ENCODE measurements at places on chromosomes 4 and X.

DNA sequence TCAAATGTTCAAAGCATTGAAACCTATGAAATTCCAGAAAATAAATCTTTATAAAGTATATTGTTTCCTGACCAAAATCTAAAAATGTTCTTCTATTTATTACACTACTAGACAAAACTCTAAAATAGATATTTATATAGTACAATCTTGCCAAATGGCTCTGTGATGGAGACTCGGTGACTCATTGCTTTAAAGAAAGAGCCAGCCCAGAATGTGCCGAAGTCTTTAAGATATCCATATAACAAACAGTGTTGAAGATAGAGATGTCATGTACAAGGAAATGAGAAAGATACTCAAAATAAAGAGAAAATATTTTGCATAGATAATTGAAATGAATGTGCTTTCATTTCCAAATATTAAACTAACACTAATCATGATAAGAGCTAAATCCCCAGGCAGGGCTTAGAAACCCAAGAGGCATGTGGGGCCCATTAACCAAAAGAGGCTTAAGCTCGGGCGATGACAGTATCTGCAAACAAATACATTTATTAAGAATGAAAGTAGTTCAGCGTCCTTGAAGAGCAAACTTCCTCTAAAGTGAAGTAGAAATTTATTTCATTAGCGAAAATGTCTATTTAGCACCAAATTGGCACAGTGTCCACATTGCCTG, 102.1 kb upstream of the FAM9B start:
- DNase-seq = no peak

DNA sequence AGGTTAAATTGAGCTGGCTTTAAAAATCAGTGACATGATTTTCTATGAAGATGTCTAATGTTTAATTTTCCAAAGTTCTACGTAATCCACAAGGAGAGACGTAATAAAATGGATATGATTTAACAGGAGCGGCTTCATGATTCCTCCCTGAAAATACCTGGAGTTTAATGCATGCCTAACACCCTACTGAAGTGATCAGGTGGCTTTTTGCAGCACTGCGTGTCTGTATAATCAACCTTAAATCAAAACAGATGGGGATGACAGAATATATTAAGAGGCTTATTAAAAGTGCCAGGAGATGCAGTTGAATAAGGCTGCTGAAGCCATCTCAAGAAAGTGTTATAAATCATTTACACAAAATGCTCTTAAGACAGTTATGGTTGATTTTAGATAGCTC, 112.4 kb upstream of the TLR3 start:
- no peak for DNase-seq

- no peak for DNase-seq
Measured at GRCh38 chr4:70997036-70997435, 3.6 kb downstream of the DCK start.

GRCh38 chr4:176675810-176676209, 116.9 kb downstream of the VEGFC start:
- no peak for DNase-seq

DNA sequence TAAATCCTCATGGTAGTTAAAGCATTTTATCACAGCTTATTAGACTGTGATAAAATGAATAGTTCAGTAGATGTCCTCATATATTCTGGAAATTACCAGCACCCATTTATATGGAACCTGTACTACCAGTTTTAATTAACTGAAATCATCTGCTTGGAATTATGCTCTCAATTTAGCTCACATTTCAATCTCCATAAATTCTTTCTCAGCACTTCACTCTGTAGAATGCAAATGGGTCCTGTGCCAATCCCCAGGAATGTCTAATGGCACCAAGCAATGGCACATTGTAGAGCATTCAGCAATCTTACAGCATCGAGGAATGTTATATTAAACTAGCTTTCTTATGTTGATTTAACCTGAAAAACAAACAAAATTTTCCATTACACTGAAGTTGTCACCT, 355.1 kb downstream of the PDHA2 start:
- DNase-seq = no peak

DNA sequence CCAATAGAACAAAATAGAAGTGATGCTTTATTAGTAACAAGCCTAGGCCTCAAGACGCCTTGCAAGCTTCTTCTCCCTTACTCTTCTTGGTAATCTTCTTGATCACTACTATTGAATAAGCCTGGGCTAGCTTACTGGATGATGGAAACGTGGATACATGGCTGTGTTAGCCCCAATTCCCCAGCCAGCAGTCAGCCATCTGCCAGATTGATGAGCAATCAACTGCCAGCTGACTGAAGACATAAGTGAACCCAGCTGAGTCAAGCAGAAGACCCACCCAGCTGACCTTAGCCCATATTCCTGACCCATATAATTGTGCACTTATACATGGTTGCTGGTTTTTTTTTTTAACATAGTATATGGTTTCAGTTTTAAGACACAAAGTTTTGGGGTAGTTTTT, 130.4 kb downstream of the DHX15 start:
- DNase-seq = no peak

DNA sequence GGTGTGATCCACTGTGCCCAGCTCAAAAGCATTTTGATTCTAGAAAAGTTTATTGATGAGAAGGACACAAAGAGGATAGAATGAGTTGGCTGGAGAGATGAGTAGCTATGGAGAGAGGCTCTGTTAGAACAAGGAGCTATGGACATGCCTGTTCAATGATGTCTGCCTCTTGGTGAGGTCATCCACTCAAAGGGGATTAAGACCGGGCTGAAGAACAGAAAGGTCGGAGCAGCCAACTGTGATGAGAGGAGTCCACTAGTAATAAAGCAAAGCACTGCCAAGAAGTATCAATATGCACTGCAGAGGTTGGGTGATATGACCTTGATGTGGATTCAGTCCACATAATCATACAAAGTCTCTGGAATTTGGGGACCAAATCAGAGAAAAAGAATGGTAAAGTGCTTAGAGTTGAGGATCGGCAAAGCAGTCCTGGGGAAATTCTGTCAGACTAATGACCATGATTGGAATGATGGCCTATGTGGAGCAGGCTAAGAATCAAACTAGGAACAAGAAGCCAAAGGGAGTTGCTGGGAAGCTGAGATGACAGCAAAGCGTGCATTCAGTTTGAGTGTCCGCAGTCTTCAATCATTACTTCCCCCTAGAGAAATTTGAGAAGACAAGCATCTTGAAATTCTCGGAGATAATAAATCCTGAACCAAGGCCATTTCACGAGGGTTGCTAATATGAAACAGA, 55.7 kb upstream of the MMAA start:
- DNase-seq = no peak

DNA sequence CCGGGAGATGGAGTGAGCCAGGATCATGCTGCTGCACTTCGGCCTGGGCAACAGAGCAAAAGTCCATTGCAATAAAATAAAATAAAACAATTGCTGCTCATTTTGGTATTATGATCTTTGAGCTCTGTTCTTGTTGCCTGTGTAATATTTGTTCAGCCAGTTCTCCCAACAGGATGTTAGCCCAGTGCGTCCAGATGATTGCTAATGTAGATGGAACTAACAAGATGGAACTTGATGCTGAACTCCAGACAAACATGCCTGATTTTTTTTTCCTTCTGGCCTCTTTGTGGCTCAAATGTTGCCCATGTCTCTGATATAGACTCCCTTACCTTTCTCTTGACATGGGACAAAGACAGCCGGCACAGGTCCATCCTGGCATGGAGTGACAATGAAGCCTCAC, 15.8 kb downstream of the SSX5 start:
- no peak for DNase-seq

DNA sequence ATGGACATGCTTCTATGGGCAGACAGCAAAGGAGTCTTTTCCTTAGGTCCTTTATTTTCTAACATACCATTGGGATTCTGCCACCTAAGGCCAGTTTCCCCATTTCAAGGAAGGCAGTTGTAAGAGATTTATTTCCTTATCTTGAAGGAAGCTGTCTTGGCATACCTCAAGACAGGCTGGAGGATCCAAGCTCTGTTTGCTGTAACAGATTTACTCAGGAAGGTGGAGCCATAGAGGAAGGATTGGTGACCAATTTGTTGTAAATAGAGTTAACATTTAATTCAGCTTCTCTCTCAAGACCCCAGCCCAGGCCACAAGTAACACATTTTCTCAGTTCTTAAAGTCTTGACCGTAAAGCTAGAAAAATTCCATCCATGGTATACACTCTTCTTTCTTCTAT, 131.6 kb upstream of the TENM3 start:
- no peak for DNase-seq

DNA sequence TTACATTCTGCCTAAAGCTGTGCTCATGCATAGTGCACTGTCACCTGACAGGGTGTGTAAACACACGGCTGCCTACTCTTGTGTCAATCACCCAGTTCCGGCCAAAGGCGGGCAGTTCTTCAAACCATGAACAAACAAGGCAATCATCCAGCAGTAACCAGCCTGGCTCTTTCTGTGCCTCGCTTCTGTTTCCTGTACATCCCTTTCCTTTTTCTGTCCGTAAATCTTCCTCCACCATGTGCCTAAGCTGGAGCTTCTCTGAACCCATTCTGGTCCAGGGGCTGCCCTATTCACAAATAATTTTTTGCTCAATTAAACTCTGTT, 60.8 kb upstream of the CBR4 start:
- DNase-seq = no peak

DNA sequence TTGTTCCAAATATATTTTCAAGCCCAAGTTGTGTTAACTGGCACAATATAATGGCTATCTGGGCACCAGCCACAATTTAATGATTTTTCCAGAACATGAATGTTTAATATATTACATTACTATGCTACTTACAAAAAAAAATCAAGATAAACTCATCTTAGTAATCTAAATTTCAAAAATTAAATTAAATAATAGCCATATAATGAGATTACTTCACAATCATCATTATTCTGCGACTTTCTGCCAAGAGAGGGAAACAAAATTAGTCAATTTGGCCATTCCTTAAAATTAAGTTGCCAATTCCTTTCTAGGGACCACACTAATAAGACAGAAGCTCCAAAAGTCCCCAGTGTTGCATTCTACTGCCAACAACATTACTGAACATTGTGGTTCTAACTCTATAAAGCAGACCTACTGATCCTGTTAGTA, 7.5 kb downstream of the NEK1 start:
- no peak for DNase-seq

GRCh38 chr4:83504996-83505395, 20.1 kb upstream of the ABRAXAS1 start:
- peak; percentile 18 for DNase-seq

- DNase-seq = no peak
Measured at GRCh38 chrX:112846187-112846586, 5.6 kb upstream of the AMOT start.

- no peak for DNase-seq
Measured at GRCh38 chrX:114272096-114272686, 311.7 kb upstream of the HTR2C start.

- peak; percentile 23 for DNase-seq
Measured at GRCh38 chr4:140884431-140885058, 128.4 kb upstream of the TBC1D9 start.

GRCh38 chr4:113978561-113979147, 793 bp downstream of the ARSJ start:
- no peak for DNase-seq

GRCh38 chr4:184342167-184342856, 124.6 kb upstream of the ENPP6 start:
- no peak for DNase-seq

DNA sequence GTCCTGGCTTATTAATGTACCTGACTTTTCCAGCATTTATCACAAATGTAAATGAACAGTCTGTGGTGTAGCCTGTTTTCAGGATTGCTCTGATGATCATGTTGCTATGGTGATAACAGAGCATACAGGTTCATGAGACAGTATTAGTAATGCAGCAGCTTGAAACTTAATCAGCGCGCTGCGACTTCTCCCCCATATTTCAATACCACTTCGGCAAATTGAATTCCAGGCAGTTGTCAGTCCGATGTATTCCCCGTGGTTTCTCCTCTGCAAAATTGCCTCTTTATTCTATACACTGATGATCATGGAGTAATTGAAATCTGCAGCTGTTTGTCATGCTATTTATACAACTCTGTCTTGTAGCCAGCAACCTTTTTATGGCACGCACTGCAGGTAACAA, 239.3 kb downstream of the C4orf33 start:
- DNase-seq = no peak

DNA sequence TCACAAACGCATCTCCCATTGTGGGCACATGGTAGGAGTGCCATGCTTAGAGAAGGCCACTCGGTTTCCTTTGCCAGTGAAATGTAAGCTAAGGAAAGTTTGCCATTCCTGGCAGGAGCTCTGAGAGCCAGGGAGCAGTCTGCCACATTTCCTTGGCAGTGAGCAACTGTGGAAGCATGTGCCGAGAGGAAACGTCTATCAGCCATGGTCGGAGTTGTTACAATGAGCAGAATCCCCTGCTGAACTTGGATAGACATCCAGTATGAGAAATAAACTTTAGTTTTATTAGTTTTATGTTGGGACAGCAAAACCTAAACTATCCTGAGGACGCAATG, 51.1 kb downstream of the ENOPH1 start:
- no peak for DNase-seq

GRCh38 chr4:89829470-89830138, 7.4 kb downstream of the SNCA start:
- DNase-seq = peak; percentile 69

GRCh38 chr4:113147498-113148111, 98.2 kb downstream of the ANK2 start:
- DNase-seq = no peak

DNA sequence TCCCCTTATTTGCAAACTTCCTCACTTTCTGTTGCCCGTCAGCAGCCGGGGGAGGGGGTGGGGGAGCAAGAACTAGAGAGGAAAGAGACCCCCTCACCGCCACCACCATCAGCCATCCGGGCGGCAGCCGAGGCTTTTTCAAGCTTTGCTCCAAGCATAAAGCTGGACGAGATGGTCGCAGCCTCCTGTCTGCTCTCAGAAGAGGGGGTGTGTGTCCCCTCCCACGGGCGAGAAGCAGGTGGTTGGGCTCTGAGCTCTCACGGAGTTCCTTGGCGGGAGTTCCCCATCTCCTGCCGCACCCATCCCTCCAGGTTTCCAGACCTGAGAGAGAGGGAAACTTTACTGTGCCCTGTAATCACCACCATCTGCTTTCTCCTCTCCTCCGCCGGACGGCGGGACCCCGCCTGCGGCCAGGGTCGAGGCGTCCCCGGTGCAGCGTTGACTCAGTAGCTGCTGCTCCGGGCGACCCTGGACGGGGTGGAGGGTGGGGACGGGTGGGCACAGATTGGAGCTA, 4.7 kb upstream of the ARX start:
- no peak for DNase-seq

GRCh38 chr4:57550198-57550597, 440.0 kb upstream of the IGFBP7 start:
- no peak for DNase-seq

DNA sequence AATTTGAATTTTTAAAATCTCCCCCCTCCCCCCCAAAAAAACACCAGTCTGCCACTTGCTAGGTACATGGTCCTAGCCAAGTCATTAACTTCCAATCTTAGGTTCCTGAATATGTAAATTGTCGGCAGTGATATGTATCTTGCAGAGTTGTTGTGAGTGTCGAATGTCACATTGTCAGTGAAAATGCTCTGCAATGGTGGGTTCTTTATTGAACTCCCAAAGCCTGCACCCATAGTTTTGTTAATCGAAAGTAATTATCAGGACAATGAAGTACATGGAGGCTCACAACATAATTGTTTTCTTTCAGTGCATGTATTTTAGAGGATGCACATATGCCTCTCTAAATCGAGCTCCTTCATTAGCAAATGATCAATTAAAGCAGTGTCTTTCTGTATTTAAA, 185.6 kb upstream of the S100G start:
- DNase-seq = no peak

- DNase-seq = no peak
Measured at GRCh38 chr4:121278811-121279368, 101.9 kb downstream of the QRFPR start.

GRCh38 chr4:110639207-110640090, 16.6 kb upstream of the PITX2 start:
- no peak for DNase-seq
